ENCODE measurements at places on chromosomes 12 and 14.

- no peak for DNase-seq
These were observed 307.3 kb downstream of the TMEM117 start for GRCh38 chr12:44143175-44143574.

GRCh38 chr12:25529738-25530137 lies 23.3 kb downstream of the LMNTD1 start:
- DNase-seq: no peak

- DNase-seq: no peak
These were observed at the start of gene ARHGDIB for GRCh38 chr12:14961466-14962152. ARHGDIB (minus strand) TSS chr12:14961601; CDS start chr12:14950712, 10,889 bp downstream.

DNA sequence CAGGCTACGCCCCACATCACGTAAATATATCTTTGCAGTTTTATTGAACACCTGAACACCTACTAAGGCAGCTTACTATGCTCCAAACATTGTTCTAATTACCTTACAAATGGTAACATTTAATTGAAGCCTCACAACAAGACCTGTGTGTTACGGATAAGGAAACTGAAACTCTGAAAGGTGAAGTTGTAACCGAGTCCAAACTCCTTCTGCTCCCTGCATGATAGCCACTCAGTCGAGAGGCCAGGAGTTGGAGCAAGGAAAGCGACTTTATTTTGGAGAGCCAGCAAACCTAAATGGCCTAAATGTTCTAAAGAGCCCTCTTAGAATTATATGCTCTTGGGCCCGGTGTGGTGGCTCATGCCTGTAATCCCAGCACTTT lies 12.6 kb upstream of the TRPV4 start:
- no peak for DNase-seq

DNA sequence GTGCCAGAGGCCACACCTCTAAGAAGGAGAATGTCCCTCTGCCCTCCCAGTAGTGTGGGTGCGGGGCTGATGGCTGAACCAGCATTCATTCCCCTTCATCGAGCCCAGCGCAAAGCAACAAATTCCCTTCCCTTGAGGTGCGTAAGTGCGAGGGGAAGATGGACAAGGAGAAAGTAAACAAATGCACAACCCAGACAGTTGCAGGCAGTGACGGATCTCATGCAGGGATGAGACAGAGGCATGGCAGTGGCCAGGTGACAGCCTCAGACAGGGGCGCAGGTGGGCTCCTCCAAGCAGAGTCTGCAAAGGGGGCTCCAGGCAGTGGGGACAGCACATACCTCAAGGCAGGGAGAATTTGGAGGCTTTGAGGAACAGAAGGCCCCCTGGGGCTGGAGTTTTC lies 2.3 kb upstream of the MYL2 start:
- no peak for DNase-seq

- no peak for DNase-seq
These were observed 550.7 kb downstream of the SLC6A15 start for GRCh38 chr12:84361651-84362551.

- DNase-seq: peak; percentile 63
These were observed at the start of gene AHNAK2 for GRCh38 chr14:104977681-104978653. AHNAK2 (minus strand) TSS chr14:104978374; CDS start chr14:104978237, 137 bp downstream.

DNA sequence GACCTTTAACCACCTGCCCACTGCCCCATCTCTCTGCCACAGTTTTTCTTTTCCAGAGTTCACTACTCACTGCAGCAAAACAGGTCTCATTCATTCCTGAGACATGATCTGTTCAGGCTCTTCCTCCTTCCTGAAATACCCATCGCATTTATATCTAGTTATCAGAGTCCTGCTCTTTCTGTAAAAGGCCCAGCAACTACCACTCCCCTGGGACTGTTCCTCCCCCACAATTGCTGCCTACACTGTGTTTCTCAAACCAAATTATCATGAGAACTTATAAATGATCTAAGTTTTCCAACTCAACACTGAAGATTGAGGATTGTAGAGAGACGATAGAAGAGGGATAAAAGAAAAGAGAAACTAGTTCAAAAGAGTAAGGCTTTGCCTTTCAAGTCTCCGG lies 40.8 kb upstream of the EPS8 start:
- no peak for DNase-seq

DNA sequence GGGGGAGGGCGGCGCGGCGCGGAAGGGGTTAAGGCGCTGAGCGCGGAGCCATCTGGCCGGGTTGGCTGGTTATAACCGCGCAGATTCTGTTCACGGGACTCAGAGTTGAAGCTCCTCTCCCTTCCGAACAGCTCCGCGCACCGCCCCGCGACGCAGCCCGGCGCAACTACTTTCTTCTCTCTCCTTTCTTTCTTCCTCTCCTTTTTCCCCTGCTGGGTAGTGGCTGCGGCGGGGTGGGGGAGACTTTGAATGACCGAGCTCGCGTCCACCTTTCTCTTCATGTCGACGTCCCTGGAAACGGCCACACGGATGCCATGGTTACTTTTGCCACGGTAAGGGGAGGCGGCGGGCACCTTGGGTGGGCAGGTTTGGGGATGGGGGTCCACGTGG lies at the start of gene NTF3:
NTF3 (plus strand) TSS at position 98 of the 390 bp plus-strand sequence; CDS start at position 315, 217 bp downstream.
- no peak for DNase-seq

DNA sequence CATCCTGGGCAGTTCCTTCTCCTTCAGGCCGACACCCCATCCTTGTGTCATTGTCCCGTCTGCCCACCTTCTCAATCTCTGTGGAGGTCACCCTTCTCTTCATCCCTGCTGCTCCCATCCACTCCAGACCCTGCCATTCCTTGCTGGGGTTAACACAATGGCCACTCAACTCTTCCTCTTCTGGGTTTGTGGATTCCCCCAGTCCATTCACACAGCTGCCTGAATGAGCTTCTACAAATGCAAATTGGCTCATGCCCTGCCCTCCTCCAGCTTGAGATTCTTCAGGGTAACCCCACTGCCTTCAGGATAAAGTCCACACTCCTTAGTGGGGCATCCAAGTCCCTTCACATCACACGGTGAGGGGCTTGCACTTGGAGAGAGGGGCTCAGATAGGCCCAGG lies 17.2 kb upstream of the PRMT8 start:
- no peak for DNase-seq

DNA sequence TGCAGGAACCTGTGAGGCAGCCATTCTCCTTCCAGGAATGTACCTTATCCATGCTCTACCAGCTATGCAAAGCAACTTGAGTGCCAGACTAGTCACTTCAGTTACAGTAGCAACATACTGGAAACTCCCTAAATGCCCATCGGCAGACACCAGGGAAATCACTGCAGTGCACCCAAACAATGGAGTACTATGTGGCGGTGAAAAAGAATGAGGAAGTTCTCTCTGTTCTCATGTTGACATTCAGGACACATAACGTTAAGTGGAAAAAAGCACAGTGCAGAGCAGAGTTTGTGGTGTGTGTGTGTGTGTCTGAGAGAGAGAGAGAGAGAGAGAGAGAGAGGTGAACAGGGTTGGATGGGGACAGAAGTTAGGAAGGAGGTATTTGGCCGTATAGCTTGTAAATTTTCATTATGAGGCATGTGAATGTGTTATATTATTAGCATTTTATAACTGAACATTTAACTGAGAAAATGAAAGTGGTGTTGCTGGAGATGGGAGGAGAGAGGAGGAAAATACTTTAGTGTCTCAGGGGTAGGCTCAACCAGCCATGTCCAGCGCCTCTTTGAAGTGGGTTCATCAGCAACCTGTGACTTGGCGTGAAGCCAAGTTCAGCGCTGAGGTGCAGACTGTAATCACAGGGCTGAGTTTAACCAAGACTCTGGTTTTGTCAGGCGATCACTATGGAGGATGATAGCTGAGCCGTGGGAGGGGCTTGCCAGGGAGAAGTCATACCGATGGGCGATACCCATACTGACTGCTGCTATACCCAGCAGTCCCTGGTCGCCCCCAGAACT lies 17.3 kb downstream of the TNFAIP2 start:
- DNase-seq: no peak

GRCh38 chr12:2640709-2641108 lies 154.1 kb upstream of the FKBP4 start:
- peak; percentile 44 for DNase-seq

GRCh38 chr12:66713984-66714383 lies 35.1 kb upstream of the GRIP1 start:
- DNase-seq: no peak

DNA sequence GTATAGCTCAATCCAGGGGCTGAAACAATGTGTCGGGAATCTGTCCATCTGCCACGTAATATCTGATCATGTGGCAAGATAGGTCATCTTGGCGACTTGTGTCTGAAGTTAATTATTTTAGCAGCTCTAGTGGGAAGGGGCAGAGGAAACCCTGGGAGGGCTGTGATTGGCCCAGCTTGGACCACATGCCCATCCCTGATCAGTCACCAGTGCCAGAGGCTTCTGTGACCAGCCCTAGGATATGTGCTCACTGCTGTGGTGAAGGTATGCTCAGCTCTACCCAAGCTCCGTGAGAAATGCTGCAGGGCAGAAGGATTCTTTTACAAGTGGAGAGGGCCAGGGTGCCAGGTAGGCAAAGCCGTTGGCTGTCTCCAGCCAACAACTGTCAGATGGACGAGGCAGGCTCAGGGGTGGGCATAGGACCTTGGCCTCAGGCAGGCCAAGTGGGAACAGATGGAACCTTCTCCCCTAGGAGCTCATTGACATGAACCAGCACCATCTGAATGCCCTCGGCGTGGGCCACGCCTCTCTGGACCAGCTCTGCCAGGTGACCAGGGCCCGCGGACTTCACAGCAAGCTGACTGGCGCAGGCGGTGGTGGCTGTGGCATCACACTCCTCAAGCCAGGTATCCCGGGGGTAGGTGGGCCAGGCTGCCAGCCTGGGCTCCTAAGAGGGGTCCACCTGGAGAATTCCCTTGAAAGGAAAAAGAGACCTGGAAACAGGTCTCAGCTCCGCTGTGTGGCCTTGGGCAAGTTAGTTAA lies 21.1 kb downstream of the MVK start:
- no peak for DNase-seq

DNA sequence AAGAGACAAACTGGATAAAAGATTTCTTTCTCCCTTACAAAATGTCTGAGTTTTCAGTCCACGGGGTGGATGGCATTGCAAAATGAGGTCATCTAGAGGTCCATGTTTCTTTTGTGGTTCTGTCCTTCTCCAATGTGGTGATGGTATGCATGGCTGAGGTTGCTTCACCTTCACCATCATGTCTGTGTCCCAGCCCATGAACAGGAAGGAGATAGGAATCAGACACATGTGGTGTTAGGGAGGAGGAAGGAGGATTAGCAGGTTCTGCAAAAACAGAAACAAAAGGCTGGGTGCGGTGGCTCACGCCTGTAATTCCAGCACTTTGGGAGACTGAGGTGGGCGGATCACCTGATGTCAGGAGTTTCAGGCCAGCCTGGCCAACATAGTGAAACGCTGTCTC lies 11.0 kb upstream of the AEBP2 start:
- DNase-seq: no peak

DNA sequence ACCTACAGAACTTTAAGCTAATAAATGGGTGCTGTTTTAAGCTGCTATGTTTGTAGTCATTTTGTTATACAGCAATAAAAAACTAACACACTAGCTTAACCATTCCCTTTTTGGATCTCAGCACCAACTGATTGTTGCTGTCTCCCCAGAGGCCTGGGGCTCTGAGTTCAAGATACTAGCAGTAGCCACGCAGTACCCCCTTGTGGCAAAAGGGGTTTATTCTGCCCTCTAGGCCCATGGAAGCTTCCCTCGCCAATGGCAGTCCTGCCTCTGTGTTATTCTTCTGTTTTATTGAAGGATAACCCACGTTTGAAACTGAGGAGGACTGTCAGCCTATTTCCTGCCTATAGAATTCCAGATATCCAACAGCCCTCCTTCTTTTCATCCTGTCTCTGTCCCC lies 455.3 kb upstream of the ATP2B1 start:
- DNase-seq: no peak

DNA sequence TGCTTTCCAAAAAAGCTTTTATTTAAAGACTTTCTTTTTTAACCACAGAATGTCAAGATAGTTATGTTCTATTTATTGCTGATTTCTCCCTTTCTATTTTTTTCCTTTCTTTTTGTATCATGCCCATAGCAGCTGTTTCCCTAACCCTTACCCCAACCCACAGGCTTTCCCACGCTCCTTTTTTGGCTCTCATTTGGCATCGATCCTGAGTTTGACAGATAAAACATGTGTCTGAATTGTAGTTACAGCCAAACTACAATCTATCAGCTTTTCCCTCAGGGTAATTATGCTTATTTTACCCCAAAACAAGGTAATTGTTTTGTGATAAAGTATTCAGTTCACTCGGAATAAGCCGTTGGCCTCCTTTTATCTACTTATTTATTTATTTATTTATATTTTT lies 46.7 kb downstream of the PDE3A start:
- peak; percentile 37 for DNase-seq

- DNase-seq: no peak
These were observed 292.3 kb downstream of the DAD1 start for GRCh38 chr14:22296722-22297121.
